ENCODE measurements at places on chromosomes 1 and 21. TPM values are rescaled to one million over a fixed set of nuclear protein-coding genes. Genes with fewer than 3 reads are reported as not detected.

PLEKHO1 gene
- 24.9 TPM for total RNA-seq

PCBP3 gene
- total RNA-seq, result 6.2 TPM

TPTE gene
- total RNA-seq, result not detected

SERTAD4 gene
- total RNA-seq, result 0.85 TPM

NPL gene
- 16.2 TPM for total RNA-seq

PYHIN1 gene
- 9.3 TPM for total RNA-seq

THEMIS2 gene
- 39.3 TPM for total RNA-seq

EGLN1 gene
- total RNA-seq, result 49.3 TPM

ALX3 gene
- total RNA-seq, result not detected

BTBD8 gene
- total RNA-seq, result 13.7 TPM

CELA2B gene
- total RNA-seq, result not detected

SPRR2F gene
- total RNA-seq, result not detected

MYOM3 gene
- total RNA-seq, result not detected

CDA gene
- not detected for total RNA-seq

SV2A gene
- total RNA-seq, result 0.19 TPM

LEPR gene
- 14.5 TPM for total RNA-seq

GPR37L1 gene
- not detected for total RNA-seq

GRIK1 gene
- total RNA-seq, result 0.17 TPM

PSMB4 gene
- total RNA-seq, result 298 TPM

TSSK3 gene
- total RNA-seq, result 1.1 TPM

INTS3 gene
- 39.1 TPM for total RNA-seq

MPZ gene
- 5.3 TPM for total RNA-seq

LHX8 gene
- not detected for total RNA-seq

ACTL8 gene
- not detected for total RNA-seq

RNF2 gene
- total RNA-seq, result 20.7 TPM

AADACL4 gene
- total RNA-seq, result not detected

TRAF3IP3 gene
- 10.7 TPM for total RNA-seq

ARID1A gene
- 25.1 TPM for total RNA-seq

SELL gene
- total RNA-seq, result 0.75 TPM

RWDD3 gene
- total RNA-seq, result 5.3 TPM

ATP1A4 gene
- total RNA-seq, result not detected

SEMA4A gene
- 2.6 TPM for total RNA-seq

CELA2A gene
- total RNA-seq, result not detected

TNN gene
- total RNA-seq, result 0.88 TPM

TTC34 gene
- total RNA-seq, result 0.17 TPM
